Kidney tubule cell (primary cell): ENCODE measurements at places on chromosomes 7 and 10.
A peak's percentile ranks its signal among the peaks of the same experiment; 100 is the strongest.

DNA sequence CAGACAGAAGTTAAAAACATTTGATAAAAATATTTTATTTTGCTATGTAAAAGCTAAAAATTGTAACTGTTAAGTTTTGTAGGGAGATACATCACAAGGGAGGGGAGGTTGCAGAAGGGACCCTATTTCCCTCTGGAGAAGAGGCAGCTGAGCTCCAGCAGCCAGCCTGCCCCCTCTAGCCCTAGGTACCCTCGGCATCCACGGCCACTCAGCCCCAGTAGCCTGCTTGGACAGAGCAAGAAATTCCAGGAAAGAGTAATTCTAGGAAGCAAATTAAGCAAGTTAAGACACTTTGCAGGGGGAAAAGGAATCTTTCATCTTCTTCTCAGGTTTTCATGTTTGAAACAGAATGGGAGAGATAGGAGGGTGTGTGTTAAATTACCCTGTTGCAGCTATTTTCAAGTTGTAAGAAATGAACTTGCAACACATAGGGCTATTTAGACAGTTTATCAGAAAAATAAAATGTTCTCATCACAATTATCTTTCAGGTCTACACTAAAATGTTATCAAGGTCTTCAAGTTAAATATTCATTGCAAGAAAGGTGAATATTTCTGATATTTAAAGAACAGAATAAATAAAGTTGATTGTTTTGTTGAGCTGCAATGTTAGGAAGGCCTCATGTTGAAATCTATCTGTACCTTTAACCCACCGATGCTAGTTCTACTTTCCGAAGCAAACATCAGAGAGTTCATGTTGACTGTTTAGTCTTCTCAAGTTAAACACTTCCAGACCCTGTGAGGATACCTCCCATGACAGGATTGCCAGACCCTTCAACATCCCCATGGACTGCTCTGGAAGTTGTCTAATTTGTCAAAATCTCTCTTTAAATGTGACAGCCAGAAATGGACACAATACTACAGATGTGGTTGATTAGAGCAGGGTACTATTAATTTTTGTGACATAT lies 5.5 kb downstream of the SGCE start:
- DNase-seq: no peak

DNA sequence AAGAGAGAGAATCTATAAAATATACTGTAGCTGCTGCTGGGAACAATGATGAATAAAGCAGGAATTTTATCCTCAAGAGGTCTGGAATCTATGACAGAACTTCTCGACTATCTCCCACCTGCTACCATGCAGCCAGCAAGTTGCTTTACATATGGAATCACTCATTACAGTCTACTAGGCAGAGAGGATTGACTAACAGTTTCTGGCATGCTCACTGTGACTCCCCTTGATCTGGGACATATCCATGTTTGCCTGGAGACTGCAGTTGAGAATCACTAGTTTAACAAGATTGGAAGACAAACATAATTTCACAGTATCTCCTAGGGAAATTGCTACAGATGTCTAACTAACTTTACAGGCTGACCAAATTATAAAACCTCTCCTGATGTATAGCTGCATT lies 13.3 kb downstream of the GPR37 start:
- peak; percentile 10 for DNase-seq

GRCh38 chr10:71337219-71337701 lies 18.2 kb downstream of the SLC29A3 start:
- peak; percentile 88 for DNase-seq

DNA sequence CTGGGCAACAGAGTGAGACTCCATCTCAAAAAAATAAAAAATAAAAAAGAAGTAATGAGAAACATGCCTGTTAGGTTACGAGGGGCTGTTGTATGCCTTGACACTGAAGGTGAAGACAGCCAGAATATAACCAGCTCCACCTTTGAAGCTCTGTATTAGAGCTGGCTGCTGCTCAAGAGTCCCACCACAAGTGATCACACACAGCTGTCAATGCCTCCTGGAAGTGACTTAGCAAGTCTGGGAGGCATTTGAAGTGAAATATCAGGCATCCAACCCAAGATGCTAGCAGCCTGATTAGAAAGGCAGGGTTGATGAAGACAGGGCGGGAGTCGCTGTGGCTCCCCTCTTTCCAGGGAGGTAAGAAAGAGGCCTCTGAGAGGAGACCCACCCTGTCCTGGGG lies 34.1 kb upstream of the INPP5F start:
- no peak for DNase-seq

- no peak for DNase-seq
Measured at GRCh38 chr10:26216585-26217395, at the start of gene GAD2. TSS of gene GAD2 (plus strand) at chr10:26216774. CDS start at chr10:26216810, 36 bp downstream.

DNA sequence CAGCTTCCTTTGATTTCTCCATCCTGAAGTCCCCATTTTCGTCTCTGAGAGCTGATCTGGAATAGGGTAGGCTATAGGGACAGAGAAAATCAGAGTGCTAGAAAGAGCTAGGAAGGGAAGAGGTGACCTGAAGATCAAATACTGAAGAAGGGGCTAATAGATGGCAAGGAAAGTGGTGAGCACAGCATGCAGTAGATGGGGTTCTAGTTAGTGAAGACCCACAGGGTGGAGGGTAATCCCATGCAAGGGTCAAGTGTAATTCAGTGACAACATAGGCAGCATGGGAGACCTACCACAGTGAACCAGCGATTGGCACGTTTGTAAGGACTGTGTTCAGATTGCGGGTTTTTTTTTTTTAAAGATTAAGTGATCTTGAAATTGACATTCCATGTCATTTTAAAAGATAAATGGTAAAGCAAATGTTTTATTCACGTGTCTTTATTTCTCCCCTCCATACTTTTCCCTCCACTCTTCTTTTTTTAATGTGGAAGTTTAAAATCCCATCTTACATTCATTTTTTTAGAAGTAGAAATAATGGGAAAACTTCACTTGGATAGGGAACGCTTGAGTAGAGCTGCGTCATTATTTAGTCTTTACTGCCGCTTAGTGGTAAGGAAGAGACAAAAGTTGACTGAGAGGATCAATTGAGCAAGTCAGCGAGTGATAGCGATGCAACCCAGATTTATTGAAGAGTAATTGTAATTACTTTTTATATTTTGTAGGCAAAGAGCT lies 21.0 kb upstream of the ABI1 start:
- peak; percentile 68 for DNase-seq

DNA sequence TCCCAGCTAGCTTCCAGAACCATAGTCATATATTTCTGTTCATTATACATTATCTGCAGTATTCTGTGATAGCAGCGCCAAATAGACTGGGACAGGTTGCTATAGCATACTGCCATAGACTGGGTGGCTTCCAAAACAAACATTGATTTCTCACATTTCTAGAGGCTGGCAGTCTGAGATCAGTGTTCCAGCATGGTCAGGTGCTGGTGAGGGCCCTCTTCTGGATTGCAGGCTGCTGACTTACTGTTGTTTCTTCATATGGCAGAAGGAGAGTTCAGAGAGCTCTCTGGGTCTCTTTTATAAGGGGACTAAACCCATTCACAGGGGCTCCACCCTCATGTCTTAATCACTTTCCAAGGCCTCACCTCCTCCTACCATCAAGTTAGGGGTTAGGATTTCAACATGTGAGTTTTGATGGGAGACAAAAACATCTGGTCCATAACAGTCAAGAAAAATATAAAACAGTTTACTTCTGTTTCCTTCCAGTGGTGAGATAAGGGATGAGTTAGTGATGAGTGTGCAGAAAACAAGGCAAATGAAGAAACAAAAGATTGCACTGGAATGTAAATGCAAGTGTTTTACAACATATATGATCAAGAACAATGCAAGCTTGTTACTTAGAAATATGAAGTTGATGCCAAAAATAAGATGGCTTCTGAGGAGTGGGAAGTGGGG lies 399.0 kb upstream of the C7orf33 start:
- DNase-seq: no peak

DNA sequence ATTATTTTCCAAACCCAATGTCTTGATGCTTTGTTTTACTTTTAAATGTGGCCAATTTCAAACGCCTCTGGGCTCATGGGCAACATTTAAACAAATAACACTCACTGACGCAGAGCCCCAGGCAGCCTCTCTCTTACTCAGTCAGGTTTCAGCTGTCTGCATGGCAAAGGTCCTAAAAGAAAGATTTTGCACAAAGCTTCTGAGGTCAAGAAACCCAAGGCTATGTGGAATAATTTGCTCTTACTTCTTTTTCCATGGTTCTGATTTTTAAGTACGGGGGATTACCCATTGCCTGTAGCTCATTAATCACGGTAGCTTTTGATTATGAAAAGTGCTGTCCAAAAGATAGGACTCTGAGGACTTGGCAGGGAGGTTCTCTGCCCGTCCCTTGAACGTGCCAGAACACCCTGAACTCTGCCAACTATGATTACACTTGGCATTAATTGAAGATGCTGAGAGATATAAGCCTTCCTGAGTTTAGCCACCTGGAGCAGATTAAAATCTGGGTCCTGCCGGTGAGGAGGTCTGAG lies 14.1 kb upstream of the MSRB2 start:
- DNase-seq: no peak

- DNase-seq: peak; percentile 99
Measured at GRCh38 chr10:77195101-77195500, 442.5 kb downstream of the KCNMA1 start.

- DNase-seq: peak; percentile 73
Measured at GRCh38 chr7:139825666-139826290, 3.3 kb upstream of the TBXAS1 start.

DNA sequence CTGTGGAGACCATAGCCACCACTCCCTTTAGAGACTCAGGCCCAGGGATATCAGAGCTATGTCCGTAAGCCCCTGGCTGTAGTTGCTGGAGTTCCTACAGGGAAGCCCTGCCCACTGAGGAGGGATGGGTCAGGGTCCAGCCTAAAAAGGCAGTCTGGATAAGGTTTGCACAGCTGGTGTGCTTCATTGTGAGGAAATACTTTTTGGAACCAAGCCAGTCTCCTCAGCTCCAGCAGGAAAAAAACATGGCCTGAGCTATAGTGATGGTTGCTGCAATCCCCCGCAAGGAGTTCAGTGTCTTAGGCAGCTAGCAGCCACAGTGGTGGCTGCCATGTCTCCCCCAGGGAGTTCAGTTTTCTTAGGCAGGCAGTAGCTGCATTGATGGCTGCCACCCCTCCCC lies 52.6 kb upstream of the CYP2C8 start:
- no peak for DNase-seq

- DNase-seq: no peak
Measured at GRCh38 chr7:44291066-44291732, 34.2 kb downstream of the CAMK2B start.

DNA sequence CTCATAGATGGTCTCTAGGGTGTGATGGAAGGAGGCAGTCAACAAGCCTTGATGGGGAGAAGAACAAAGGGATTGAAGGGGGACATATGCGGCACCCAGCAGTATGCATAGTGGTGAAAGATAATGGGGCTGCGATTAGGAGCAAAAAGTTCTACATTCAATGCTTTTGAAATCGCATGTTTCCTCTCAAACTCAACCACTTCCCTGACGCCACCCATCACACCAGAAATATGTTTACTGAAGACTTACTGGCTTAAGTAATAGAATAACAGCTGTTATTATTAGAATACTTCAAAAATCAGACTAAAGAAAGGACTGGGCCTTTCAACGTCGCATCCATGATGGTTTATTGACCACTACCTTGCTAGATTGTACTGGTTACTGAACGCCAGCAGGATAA lies 31.5 kb downstream of the MKRN1 start:
- no peak for DNase-seq

DNA sequence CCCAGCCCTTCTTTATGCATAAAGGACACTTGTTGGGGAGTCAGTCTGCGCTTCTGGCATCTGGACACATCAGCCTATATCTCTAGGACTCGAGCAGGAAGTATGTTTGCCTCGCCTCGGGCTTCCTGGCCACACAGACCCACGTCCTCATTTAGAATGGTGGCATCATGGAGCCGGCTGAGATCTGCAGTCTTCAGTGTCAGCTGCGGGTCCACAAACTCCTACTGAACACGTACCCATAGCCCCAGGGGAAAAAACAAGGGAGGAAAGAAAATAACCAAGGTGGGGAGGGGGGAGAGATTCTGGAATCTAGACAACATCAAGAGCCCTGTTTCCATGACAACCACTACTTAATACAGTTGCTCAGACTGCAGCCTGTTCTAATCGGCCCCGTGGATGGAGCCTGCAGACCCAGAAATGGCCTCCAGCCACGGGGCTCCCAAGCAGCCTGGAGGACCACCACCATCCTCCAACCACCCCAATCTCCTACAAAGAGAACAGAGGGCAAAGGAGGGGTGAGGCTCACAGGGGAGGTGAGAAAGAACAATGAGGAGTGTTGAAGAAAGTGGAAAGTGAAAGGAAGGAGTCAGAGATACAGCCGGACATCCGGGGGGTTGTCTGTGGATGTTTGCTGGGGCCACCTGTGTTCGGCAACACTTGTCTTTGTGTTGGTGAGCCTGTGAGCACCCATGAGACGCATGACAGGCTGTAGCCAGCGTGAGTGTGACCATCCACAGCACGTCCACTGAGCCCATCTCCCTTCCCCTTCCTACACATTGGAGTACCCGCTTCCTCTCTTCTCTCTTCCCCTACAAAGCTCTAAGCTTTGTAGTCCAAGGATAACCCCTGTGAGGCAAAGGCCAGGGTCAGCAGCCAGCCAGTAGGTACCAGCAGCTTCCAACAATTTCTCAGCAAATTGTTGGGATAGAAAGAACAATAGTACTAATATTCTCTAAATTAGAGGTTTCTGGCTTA lies 141.0 kb downstream of the PLXNA4 start:
- DNase-seq: no peak

- no peak for DNase-seq
Measured at GRCh38 chr7:93015101-93015778, 102.5 kb downstream of the SAMD9 start.

DNA sequence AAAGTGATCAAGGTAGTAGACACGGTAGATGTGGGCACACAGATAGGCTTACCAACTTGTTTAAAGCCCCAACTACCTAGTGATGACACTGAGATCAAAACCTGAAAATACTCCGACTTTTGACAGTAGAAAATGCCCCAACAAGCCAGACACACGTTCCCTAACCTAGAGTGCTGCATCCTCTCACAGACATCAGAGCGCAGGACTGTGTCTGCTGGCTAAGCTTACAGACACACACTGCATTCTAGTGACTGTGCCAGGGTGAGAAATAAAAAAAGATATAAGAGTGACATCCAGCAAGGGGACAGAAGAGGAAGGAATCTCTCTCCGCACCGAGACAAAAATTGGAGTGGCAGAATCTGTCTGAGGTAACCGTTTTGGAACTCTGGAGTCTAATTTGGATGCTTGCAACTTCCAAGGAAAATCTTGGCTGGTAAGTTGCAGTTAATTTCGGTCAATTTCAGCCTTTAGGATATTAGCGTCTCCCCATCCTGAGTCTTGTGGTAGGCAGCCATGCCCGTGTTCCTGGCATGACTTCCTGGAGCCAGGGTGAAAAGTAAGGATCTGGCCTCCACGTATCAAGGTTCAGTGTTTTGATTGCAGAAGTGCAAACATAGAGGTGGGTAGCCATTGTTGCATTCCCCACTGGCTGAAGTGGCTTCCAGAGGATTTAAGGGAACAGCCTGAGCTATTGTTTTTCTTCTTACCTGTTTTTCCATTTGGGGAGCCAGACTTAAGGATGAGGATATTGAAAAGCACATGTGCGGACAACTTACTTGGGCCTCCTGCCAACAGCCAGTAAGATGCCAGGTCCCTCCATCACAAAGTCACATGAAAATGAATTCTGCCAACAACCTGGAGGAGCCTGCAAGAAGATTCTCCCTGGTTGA lies 124.1 kb downstream of the SMURF1 start:
- no peak for DNase-seq

- no peak for DNase-seq
Measured at GRCh38 chr7:101618207-101618839, 10.8 kb downstream of the MYL10 start.
